ENCODE measurements at places on chromosomes 1 and 21. TPM values are rescaled to one million over a fixed set of nuclear protein-coding genes. Genes with fewer than 3 reads are reported as not detected.
A peak's percentile ranks its signal among the peaks of the same experiment; 100 is the strongest.

GRCh38 chr1:174297351-174297750 lies 138.0 kb downstream of the RABGAP1L start:
- DNase-seq = no peak

Gene CHI3L1
- total RNA-seq = 37.0 TPM

DNA sequence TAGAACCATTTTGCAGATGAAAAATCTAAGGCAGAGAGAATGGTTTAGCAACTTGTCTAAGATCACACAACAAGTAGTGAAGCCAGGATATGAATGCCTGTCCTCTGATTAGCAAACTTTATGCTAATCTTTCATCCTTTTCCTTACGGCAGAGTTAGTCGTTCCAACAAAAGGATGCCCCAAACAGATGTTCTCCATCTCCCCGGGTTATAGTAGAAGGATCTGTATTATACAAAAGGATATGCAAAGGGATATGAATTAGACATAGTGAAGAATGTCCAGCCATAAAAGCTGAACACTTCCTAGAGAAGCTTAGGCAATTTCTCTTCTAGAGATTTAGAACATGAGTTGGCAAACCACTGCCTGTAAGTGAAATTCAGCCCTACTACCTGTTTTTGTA lies 291.6 kb upstream of the DUSP10 start:
- DNase-seq = no peak

Gene SLC1A7
- total RNA-seq = not detected

GRCh38 chr1:44677201-44677766 lies 2.8 kb downstream of the ARMH1 start:
- DNase-seq = peak; percentile 38

DNA sequence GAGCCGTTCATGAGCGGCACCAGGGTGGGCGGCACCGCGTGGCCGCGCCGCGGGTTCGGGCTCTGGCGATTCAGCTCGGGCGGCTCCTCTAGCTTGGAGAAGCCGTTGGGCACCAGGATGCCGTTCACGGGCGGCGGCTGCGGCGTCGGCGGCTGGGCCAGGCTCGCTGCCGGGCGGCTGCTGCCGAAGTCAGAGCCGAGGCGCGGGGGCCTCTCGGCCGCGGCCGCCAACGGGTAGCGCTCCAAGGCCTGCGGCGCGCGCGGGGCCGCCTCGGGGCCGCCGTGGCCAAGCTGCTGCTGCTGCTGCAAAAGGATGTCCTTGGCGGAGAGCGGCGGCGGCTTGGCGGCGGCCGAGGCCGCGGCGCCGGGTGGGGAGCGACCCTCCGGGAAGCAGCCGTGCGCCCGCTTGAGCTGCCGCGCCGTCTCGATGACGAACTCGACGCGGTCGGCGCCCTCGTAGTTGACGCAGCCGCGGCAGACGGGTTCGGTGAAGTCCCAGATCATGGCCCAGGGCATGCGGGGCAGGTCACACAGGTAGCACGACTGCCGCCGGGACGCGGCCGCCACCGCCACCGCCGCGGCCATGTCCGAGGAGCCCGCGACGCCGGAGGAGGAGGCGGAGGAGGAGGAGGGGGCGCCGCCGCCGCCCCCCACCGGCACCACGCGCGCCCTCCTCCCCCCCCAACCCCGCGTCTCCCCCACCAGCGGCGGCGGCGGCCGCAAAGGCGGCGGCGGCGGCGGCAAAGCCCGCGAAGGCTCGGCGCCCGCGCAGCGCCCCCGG lies 877 bp downstream of the IRF2BP2 start:
- peak; percentile 36 for DNase-seq

- DNase-seq = no peak
Observed at GRCh38 chr1:15123270-15123669, 30.3 kb upstream of the TMEM51 start.

GRCh38 chr1:244242446-244242845 lies 191.4 kb downstream of the ZBTB18 start:
- DNase-seq = no peak

Gene BSND
- total RNA-seq = not detected

DNA sequence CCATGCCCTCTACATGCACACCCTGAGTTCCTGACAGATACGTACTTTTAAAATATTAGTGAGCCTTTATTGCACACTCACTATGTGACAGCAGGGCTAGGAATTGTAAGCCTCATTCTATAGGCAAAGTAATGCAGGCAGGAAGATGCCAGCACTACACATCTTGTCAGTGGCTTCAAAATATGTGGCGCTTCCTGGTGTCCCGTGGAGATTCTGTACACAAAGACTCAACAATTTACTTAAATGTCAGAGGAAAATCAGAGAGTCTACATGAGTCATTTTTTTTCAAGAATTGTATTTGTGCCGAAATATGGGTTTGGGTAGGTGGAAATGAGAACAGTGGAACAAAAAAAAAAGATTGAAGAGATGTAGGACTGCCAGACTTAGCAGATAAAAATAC lies 27.6 kb downstream of the RNASEL start:
- DNase-seq = no peak

DNA sequence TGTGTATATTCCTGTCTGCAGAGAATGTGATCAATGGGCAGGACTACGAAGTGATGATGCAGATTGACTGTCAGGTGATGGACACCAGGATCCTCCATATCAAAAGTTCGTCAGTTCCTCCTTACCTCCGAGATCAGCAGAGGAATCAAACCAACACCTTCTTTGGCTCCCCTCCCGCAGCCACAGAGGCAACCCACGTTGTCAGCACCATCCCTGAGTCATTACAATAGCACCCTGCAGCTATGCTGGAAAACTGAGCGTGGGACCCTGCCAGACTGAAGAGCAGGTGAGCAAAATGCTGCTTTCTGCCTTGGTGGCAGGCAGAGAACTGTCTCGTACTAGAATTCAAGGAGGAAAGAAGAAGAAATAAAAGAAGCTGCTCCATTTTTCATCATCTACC lies 65.2 kb downstream of the OLFML2B start:
- peak; percentile 88 for DNase-seq

DNA sequence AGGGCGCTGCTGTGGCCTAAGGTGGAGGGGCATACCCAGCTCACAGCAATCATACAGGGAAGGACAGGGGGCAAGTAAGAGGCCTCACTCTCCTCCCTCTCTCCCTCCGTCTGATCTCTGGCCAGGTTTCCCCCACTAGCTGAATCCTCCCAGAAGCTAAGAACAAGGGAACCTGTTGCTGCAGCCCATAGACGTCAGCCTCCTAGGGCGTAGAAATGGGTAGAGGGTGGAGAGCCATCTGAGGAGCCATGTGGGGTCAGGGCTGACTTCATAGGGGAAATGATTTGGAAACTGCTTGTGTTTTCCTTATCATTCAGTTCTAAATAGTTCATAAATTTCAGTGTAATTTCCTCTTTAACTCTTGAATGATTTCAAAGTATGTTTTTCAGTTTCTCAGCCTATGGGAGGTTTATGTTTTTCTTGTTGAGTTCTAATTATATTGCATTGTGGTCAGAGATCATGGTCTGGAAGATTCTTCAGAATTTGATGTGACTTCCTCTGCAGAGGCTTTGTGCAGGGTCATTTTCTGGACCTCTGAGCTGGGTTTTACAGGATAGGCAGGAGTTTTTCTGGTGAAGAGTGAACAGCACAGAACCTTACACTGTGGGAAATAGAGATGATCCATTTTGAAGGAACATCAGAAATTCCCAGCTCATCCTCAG lies 2.3 kb upstream of the MOB3C start:
- DNase-seq = no peak

Gene OR2L2
- 0.19 TPM for total RNA-seq

DNA sequence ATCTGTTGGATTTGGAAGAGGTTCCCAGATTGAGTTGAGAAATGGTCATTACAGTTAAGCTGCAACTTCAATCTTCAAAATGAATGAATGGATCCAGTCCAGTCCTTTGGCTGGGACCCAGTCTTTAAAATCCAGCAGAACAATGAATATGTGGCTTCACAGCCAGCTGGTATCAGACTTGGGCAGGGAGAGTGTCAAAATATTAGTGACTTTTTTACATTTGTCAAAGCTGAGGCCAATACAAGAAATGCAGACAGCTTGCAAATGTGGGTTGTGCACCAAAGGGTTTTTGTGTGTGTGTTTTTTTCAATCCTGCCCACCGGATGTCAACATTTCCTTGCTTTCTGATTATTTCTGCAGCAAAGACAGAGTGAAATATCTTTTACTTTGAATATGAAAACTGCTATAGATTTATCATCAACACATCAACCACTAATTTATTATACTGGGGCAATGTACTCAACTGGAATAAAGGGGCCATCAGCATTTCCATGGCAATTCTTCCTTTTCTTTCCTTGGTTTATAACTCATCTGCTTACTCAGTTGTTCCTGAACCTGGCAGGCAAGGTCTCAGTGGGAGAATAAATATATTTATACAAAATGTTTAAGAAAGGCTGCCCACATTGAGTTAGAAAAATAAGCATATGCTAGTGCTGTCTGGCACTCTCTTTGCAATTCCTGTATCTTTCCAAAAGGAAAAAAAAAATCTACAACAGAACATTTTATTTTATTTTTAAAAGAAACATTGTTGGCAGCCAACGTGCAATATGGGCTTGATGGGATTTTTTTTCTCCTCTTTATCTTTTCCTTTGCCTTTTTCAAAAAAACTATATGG lies 491.6 kb upstream of the C1orf87 start:
- DNase-seq = no peak

- no peak for DNase-seq
Observed at GRCh38 chr1:156879876-156880275, 13.6 kb upstream of the PEAR1 start.

- DNase-seq = peak; percentile 23
Observed at GRCh38 chr1:208243527-208243966, 637 bp downstream of the PLXNA2 start.

GRCh38 chr21:15491100-15491499 lies 238.7 kb upstream of the USP25 start:
- DNase-seq = no peak

Gene MORN1
- 12.8 TPM for total RNA-seq

GRCh38 chr1:219659684-219660083 lies 46.8 kb upstream of the ZC3H11B start:
- DNase-seq = no peak

Gene HMGB4
- total RNA-seq = not detected

GRCh38 chr1:32345289-32345827 lies 9.3 kb upstream of the MARCKSL1 start:
- DNase-seq = no peak

Gene PRR9
- 0.24 TPM for total RNA-seq

DNA sequence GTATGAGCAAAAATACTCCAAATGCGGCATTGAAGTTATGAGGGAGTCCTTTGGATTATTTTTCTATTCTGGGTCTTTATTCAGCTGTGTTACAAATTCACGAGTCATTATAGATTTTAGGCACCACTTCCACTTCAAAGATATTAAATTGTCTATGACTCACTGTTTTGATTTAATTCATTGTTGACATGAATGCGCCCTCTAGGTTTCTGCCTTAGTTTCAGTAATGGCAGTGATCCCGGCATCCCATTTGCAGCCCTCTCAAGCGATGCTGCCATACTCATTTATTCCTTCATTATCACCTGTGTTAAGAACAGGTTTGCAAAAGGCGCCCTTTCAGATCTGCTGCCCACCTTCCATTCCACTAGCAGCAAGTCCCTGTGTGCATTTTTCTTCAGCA lies 14.0 kb downstream of the RSPO1 start:
- no peak for DNase-seq

DNA sequence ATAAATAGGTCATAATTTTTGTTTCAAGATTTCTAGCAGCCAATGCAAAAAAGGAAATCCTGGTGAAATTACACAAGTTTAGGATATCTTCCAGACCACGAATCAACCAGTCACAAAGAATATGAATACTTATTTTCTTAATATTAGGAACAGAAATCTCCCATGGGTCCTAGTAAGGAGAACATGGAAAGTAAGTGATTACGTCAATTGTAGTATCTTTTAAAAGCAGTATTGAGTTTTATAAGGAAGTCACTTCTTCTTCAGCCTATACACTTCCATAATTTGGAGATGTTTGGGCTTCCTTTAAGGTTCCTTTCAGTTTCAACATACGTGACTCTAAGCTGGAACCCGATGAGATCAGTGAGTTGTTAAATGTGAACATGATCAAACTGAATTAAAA lies 534.5 kb downstream of the USP25 start:
- DNase-seq = no peak

- no peak for DNase-seq
Observed at GRCh38 chr1:118842452-118843201, 145.5 kb downstream of the TBX15 start.

Gene ZMPSTE24
- total RNA-seq = 51.2 TPM

- DNase-seq = no peak
Observed at GRCh38 chr1:34982820-34983376, 2.2 kb downstream of the TMEM35B start.

- DNase-seq = no peak
Observed at GRCh38 chr1:94504601-94505000, 37.0 kb downstream of the F3 start.

- peak; percentile 72 for DNase-seq
Observed at GRCh38 chr1:2431103-2431502, 18.7 kb upstream of the PEX10 start.

Gene FCGR3B
- not detected for total RNA-seq

- DNase-seq = peak; percentile 90
Observed at GRCh38 chr1:161089251-161089924, at the start of gene NECTIN4. NECTIN4 (minus strand) TSS chr1:161089558; CDS start chr1:161089296, 262 bp downstream.

Data from mammary epithelial cell (primary cell).